Fibroblast of the conjunctiva (primary cell): ENCODE measurements at places on chromosomes 7 and 10.

DNA sequence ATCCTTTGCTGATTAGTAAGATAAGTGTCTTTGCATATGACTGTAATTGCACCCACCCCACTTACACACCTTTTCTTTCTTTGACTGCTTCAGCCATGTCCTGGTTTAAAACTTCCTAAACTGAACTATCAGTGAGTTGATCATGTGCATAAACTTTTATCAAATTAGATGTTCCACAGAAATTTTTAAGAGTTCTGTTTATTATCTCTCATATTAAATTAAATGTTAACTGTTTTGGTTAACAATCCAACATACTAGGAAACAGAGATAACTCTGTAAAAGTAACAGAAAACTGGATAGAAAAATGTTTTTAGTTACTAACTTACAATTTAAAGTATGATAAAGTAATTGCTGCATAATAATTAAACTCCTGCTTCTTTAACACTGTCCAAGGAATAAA, 959.6 kb upstream of the LRRN3 start:
- no peak for DNase-seq

- no peak for DNase-seq
Observed at GRCh38 chr10:17676919-17677318, 33.0 kb downstream of the STAM start.

DNA sequence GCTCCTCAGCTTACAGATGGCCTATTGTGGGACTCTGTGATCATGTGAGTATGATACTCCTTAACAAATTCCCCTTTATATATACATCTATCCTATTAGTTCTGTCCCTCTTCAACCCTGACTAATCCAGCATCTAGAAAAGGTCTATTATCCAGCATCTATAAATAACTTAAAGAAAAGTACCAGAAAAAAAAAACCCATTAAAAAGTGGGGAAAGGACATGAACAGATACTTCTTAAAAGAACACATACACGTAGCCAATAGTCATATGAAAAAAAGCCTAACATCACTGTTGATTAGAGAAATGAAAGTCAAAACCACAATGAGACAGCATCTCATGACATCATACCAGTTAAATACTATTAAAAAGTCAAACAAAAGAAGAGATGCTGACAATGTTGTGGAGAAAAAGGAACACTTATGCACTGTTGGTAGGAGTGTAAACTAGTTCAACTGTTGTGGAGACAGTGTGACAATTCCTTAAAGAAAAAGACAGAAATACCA, 549.5 kb upstream of the GRM3 start:
- no peak for DNase-seq

DNA sequence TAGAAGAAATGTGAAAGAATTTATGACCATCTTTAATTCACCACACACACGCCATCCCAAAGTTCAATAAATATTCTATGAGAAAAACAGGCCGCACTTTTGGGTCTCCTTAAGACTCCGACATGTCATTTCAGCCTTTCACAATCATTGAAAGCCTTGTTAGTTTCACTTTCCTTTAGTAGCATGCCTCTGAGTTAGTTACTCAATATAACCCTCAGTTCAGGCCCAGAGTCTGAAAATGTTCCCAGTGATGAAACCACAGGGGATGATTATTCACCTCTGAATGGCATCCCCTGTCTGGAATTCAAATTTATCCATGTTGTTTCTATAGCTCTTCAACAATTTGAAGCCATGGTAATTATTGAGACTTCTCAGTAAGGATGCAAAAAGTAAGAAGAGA, 278.1 kb upstream of the NRP1 start:
- DNase-seq = peak; percentile 41

GRCh38 chr7:41705109-41705901, 2.4 kb upstream of the INHBA start:
- peak; percentile 86 for DNase-seq

DNA sequence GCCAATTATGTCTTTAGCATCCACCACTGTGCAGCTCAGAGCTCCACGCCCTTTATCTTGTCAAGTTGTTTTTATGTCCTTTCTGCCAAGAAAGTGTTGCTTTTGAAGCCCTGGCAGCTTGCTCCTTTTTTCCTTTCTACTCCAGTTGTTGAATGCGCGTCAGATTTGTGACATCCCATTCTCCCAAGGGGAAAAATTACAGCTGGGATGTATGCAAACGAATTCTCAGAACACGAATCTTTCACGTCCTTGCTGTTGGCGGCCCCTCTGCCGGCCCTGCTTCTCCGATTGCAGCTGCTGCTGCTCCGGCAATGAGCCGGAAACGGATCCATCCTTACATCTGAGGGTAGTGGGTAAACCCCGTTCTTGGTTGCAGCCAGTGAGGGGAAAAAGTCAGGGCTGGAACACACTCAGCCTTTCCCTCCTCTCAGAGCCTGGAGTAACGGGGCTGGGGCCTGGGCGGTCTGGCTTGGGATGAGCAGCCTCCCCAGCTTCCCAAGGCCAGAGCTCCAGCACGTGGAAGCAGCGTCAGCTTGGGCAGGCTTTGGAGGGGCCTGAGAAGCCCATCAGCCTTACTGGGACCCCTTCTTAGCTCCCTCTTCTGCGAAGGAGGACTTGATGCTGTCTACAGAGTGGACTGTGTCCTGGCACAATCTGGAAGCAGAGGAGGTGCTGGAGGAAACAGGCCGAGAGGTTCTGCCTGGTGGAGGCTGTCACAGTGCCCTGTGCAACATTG, 79.0 kb upstream of the CHST15 start:
- DNase-seq = no peak

DNA sequence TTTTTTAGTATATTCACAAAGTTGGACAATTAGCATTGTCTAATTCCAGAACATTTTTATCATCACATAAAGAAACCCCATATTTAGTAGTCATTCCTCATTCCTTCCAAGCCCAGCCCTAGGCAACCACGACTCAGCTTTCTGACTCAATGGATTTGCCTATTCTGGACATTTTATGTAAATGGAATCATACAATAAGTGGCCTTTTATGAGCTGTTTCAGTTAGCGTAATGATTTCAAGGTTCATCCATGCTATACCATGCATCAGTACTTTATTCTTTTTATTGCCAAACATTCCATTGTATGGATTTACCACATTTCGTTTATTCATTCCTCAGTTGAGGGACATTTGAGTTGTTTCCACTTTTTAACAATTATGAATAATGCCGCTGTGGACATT, 249.2 kb downstream of the DYNC1I1 start:
- no peak for DNase-seq

- DNase-seq = no peak
Observed at GRCh38 chr10:101495324-101495925, 92.6 kb downstream of the POLL start.

GRCh38 chr10:114544045-114544659, 113.9 kb downstream of the ABLIM1 start:
- DNase-seq = no peak

DNA sequence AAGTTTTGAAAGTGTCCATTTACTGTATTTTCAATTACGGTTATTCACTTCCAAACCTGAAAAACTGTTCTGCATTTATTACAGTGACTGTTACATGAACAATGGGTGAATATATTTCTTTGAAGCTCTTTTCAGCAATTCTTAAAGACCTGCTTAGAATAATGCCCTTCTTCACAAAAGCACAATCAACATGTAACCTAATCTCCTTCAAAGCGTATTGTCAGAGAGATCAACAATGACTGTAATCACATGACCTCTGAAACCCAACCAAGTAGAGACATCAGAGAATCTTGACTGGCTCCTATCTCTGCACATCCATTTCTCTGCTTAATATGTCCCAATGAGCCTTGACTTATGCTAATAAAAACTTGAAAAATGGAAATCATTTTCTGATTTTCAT, 126.7 kb downstream of the NRCAM start:
- DNase-seq = no peak

GRCh38 chr10:43648398-43649184, at the start of gene ZNF32:
TSS of gene ZNF32 (minus strand) at chr10:43648881. CDS start at chr10:43646133, 2,748 bp downstream.
- peak; percentile 63 for DNase-seq

DNA sequence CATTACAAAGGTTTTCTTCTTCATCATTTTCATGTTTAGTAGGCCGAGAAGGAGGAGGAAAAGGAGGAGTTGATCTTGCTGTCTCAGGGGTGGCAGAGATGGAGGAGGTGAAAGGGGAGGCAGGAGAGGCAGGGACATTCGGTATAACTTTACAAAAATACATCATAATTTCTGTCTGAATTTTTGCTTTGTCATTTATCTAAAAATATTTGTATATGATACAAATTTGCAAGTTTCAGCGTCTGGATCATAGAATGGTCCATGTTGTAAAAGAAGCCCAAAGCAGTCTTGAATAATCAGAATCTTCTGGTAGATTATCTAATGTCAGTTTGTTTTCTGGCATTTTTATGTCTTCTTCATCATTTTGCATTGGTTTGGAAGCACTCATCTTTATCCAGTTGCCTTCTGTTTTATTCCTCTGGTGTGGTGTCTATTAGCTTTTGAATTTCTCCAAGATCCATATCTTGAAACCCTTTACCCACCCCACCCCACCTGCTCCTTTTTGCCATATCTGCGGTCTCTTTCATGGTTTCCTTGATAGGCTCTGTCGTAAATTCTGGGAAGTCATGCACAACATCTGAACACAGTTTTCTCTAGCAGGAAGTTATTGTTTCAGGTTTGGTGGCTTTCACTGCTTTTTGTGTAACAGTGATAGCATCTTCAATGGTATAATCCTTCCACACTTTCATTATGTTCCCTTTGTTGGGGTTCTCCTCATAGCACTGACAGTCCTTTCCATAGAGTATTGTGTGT, 95.0 kb downstream of the ST7 start:
- no peak for DNase-seq

DNA sequence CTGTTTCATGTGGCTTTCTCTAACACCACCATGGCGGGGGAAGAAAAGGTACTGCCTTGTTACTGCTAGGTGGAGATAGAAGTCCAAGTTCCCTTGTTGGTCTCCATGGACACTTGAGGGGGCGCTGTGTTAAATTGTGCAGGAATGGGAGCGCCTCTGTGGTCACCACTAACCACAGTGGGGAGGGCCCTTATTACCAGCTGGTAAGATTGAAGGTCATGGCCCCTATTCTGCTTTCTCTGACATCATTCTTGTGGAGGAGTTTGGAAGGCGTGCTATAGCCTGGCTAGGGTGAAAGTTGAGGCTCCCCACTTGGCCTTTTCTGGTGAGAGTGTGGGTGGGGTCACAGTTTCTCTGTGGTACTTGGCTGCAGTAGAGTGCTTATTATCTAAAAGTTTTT, 14.9 kb upstream of the MXI1 start:
- DNase-seq = no peak

- no peak for DNase-seq
Observed at GRCh38 chr7:105336009-105336408, 52.7 kb downstream of the SRPK2 start.

DNA sequence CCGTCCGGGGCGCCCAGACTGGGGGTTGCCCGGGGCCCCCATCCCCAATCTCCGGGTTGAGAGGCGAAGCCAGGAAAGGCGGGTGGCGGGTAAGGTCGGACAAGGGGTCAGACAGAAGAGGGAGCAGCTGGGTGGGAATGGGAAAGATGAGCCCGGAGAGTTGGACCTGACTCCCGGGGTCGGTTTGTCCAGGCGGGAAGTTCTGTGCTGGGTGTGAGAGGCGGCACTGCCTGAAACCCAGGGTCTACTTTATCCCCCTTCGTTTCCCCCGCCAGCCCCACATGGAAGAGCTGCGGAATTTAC, 675 bp downstream of the SLC4A2 start:
- no peak for DNase-seq

- DNase-seq = no peak
Observed at GRCh38 chr10:120174491-120174890, 282.0 kb downstream of the SEC23IP start.

DNA sequence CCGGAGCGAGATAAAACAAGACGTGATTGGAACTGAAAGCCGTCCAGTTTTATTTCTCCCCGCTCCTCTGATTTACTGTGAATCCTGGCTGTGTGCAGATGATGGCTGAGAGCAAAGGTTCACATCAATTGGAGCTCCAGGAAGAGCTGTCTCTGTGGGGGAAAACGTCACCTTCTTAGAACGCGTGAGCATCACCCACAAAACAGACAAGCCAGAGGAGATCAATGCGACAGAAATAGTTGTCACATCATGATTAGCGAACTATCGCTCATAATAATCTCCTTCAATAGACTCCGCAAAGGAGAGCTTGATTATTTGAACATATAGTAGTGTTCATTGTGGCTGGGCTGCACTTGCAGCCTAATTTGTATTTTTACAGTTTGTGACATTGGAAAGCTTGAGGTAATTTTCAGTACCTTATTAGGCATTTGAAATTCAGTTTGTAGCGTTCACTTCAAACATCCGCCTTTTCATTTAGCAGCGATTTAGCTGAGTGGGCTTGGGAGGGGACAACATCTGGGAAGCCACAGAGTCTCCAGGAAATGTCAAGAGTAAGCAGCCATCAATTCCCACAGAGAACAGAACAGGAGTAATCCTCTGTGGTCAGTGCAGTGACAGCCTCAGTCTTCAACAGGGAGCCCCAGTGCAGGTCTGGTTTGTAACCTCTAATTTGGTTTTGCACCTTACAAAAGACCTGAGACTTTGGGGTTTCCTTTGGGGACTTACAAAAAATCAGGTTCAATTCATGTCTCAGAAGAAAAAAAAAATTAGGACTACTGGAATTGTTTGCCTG, 276.8 kb upstream of the PFKP start:
- DNase-seq = no peak

GRCh38 chr10:34364253-34365037, 450.7 kb downstream of the PARD3 start:
- DNase-seq = no peak

DNA sequence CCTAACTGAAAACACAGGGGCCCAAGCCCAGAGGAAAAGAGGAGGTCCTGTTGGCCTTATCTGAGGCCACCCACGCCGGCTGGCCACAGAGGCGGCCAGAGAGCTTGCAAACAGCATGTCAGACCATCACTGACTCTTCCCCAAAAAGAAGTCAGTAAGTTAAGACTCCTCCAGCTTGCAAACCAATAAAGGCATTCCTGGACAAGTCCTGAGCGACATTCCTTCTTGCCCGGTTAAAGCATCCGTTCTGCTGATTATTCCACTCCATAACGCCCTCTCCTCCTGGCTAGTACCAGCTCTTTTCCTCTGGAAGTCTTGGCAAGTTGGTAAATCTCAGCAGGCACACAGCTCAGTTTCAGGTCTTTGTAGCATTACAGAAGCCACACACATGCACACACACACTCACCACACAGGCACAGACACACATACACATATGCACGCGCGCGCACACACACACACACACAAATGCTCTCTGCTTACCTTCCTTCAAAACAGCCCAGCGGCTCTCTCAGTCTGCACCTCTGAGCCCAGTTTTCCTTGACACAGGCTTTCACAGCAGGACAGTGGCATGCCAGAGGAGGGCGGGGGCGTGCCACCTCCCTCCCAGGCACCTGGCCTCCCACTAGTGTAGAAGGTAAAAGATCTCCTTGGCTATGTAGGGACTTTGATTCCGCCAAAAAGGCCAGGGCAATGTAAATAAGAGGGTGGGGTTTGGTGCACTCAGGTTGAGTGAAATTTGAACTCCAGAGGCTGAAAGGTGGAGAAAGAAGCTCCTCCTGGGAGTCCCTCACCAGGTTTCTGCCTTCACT, 201.4 kb downstream of the TNS3 start:
- DNase-seq = no peak

DNA sequence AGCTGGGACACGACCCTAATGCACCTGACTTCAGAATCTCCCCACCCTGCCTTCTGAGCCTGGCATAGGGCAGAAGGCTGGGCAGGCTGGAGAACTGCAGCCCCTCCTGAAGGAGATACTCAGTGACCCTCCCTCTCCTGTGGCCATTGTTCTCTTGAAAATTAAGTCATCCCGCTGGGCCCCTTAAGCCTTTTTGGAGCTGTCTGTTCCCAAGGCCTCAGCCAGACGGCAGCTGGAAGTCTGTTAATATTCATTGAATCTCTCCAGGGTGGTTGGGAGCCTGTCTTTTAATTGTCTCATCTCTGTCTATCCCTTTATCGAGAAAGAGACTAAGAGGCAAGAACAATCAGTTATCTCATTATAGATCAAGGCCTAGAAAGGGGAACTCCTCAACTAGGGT, 118.1 kb upstream of the PCBD1 start:
- no peak for DNase-seq

GRCh38 chr7:150324373-150324961, 1.1 kb upstream of the ACTR3C start:
- DNase-seq = no peak
